ENCODE measurements at places on chromosomes 7 and 10. TPM values are rescaled to one million over a fixed set of nuclear protein-coding genes. Genes with fewer than 3 reads are reported as not detected.

Gene TEX36
- not detected for total RNA-seq

Gene C10orf62
- 1.2 TPM for total RNA-seq

Gene GNAT3
- total RNA-seq = not detected

Gene ACBD7
- total RNA-seq = 1.5 TPM

Gene FGFBP3
- 6.5 TPM for total RNA-seq

Gene A1CF
- total RNA-seq = not detected

Gene SPDYE2
- total RNA-seq = not detected

Gene MTERF1
- total RNA-seq = 8.7 TPM

Gene GBF1
- 36.0 TPM for total RNA-seq

Gene PRPS1L1
- total RNA-seq = not detected

Gene ING3
- 21.3 TPM for total RNA-seq

Gene NPY4R2
- not detected for total RNA-seq

Gene KLF14
- total RNA-seq = 0.42 TPM

Gene ANLN
- total RNA-seq = 5.1 TPM

Gene VSTM2A
- total RNA-seq = 0.84 TPM

Gene ALOX5
- 127 TPM for total RNA-seq

Gene TRPV5
- total RNA-seq = not detected

Gene SLC35G1
- 7.5 TPM for total RNA-seq

Gene LIPF
- not detected for total RNA-seq

Gene ZMIZ1
- total RNA-seq = 88.2 TPM

Gene ANKRD2
- not detected for total RNA-seq

Gene SUN3
- not detected for total RNA-seq

Gene ZNF487
- 18.6 TPM for total RNA-seq

Gene LIPK
- total RNA-seq = not detected

Gene KCP
- 0.21 TPM for total RNA-seq

Gene C10orf67
- 0.30 TPM for total RNA-seq

Gene RPEL1
- total RNA-seq = not detected

Gene FAM13C
- 11.1 TPM for total RNA-seq

Gene TMEM130
- 0.30 TPM for total RNA-seq

Gene LRGUK
- 2.6 TPM for total RNA-seq

Gene FAM237B
- total RNA-seq = not detected

Gene TMEM72
- total RNA-seq = not detected

Gene GNB2
- total RNA-seq = 233 TPM

Gene ZNF804B
- not detected for total RNA-seq

Gene TSPAN33
- total RNA-seq = 4.2 TPM

Gene PNLIPRP2
- total RNA-seq = 4.1 TPM

Gene FBXO24
- not detected for total RNA-seq

Gene ZKSCAN5
- total RNA-seq = 11.7 TPM

Gene TAS2R4
- 1.5 TPM for total RNA-seq

Gene CDNF
- 5.0 TPM for total RNA-seq

Gene ACTL6B
- total RNA-seq = not detected

Gene SLC26A3
- total RNA-seq = not detected

Gene DNAJC12
- 2.0 TPM for total RNA-seq

Gene ITIH2
- total RNA-seq = not detected

Gene CAV2
- total RNA-seq = 172 TPM

Gene SDK1
- 16.2 TPM for total RNA-seq

Gene CPSF4
- 77.9 TPM for total RNA-seq

Gene THAP5
- total RNA-seq = 24.7 TPM

Gene PFKFB3
- total RNA-seq = 72.0 TPM

Gene AKR1E2
- total RNA-seq = 18.9 TPM

Gene TAS2R60
- not detected for total RNA-seq

Gene SPDYE16
- not detected for total RNA-seq

Gene PAPSS2
- total RNA-seq = 15.7 TPM

Gene TRIM73
- total RNA-seq = 9.3 TPM

Gene LRRN3
- total RNA-seq = 6.5 TPM

Gene TMEM176B
- total RNA-seq = 33.9 TPM
